ENCODE measurements at places on chromosomes 1 and 21.

GRCh38 chr1:118290571-118290970 lies 105.5 kb upstream of the SPAG17 start:
- DNase-seq: no peak

DNA sequence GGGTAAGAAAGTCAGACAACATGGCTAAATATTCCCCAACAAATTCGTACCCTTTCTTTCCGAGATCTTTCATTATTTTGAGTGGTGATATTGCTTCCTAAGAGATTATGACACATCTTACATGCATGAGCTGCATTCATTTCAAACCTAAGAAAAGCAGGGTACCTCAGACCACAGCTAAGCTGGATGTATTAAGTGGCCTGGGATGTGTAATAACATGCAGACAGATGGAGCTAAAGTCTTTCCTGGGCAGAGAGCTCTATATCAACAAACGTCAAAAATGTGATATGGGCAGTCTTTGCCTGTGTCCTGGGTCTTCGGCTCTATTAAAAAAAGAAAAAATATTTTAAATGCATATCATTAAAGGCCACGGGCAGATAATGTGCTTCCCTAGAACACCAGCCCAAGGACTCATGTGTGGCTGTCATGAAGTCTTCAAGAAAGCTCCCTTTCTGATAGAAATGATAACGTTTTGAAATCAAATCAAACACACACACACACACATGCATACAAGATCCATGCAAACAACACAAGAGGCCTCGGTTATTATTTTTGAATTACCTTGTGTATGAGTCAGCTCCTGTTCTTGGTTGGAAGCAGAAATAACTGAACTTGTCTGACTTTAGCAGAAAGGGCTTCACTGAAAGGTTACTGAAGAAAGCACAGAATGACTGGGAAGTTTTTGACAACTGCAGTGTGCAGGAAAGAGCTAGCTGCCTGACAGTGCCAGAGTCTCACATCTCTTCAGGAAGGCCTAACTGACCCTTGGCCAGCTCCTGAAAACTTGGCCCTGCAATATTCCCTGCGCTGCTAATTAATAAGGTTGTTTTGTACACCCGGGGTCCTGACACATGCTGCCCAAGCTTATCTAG lies 231.2 kb downstream of the DSCAM start:
- DNase-seq: no peak

GRCh38 chr1:181043025-181043888 lies 9.5 kb downstream of the MR1 start:
- DNase-seq: no peak

- no peak for DNase-seq
Observed at GRCh38 chr1:7930645-7931445, 9.8 kb downstream of the TNFRSF9 start.

GRCh38 chr1:247077876-247078257 lies 744 bp downstream of the ZNF670 start:
- peak; percentile 3 for DNase-seq

Measured in midbrain (tissue), 1 donor.